ENCODE measurements at places on chromosomes 3 and 15.

DNA sequence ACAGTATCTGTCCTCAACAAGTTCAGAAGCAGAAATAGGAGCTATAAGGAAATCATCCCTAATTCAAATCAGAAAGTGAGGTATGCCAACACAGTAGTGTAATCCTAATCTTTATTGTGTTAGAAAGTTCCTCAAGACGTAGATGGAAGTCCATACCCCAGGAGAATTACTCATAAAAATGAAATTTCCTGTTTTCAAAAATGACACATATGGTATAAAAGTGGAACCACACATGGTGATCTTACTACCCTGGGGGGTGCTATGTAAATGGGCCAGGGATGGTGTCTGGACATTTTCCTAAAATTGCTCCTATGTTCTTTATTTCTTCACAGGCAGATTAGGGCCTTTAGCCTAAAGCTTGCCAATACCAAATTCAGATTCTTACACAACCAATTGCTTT, 204.1 kb downstream of the ARRDC4 start:
- DNase-seq, result no peak

GRCh38 chr15:73575636-73576247, 57.4 kb downstream of the NPTN start:
- no peak for DNase-seq

DNA sequence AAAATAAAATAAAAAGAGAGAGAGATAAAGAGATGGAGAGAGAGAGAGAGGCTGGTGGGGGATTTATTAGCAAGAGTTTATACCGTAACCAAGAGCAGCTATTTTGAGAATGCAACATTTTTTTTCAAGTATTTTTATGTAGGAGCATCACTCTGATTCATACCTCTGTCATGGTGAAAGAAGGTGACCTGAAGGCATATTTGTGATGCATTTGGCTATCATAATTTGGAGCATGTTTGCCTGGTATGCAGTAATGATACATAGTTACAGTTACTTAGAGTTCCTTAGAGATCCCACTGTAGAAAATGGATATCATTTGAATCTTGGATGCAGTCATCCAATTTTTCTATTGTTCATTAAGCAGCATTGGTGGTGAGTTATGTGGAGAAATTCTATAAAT, 1472.4 kb downstream of the SI start:
- DNase-seq, result no peak

DNA sequence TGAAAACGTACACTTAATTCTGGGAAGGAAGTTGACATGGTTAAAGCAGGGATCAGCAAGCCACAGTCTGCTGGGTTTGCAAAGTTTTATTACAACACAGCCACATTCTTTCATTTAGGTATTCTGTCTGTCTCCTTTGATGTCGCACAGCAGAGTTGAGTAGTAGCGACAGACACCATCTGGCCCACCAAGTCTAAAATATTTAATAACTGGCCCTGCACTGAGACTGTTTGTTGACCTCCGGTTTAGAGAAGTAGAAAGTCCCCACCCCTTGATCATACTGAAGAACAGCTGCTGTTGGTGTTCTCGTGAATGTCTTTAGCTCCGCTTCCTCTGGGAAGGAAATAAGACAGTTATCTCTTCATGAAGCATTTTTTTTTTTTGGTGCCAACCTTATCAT, 66.2 kb downstream of the MCTP2 start:
- no peak for DNase-seq

DNA sequence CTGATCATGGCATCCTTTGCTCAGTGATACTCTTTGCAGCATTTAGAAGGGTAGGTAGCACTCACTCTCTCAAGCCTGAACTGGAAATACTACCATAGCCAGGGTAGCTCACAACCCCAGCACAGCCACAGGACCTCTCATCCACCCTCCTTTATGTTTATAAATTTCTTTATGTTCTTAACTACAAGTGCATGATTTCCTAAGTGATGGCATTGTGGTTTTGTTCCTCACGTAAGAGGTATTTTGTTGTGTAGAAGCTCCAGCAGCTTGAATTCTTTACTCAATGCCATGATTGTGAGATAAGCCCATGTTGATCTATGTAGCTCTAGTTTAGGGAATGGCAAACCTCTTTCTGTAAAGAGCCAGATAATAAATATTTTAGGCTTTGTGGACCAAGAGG, 7.9 kb upstream of the RTP3 start:
- DNase-seq, result no peak

GRCh38 chr15:91228383-91228782, 128.3 kb downstream of the SV2B start:
- DNase-seq, result no peak

- no peak for DNase-seq
Observed at GRCh38 chr3:173641696-173642095, 244.2 kb downstream of the NLGN1 start.

DNA sequence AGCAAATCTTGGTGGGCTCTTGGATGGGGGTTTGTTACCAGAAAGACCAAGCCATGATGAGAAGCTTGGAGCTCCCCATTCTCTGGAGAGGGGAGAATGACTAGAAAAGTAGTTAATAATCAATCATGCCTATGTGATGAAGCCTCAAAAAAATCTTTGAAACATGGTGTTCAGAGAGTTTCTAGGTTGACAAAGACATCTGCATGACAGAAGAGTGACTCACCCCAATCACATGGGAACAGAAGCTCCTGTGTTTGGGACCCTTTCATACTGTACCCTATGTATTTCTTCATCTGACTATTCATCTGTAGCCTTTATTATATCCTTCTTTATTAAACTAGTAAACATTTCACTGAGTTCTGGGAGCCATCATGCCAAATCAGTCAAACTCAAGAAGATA, 87.4 kb downstream of the BCHE start:
- no peak for DNase-seq

DNA sequence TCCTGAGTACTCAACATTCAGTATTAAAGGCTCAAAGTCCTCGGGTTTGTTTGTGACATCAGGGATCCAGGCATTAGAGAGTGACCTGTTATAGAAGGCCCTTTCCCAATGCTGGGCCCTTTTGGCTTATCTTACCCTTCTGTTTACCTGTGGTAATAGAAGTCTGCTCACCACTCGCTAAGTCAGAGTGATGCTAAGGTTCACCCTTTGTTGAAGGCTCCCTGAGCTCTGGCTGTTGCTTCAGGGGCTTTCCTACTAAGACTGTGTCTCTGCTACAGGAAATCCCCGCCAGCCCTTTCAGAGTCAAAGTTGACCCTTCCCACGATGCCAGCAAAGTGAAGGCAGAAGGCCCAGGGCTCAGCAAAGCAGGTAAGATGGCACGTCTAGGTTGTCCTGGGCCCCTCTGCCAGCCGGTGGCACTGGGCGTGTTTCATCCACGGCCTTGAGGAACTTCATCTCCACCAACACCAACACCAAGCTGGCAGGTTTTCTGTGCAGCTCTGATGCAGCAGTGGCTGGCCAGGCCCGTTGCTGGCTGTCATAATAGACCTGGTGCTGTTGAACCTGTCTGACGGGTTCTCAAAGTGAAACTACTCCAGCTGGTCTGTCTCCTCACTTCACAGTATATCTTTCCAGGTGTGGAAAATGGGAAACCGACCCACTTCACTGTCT, 99.1 kb downstream of the DNASE1L3 start:
- no peak for DNase-seq

GRCh38 chr3:38224357-38224756, 41.3 kb upstream of the SLC22A13 start:
- DNase-seq, result no peak

DNA sequence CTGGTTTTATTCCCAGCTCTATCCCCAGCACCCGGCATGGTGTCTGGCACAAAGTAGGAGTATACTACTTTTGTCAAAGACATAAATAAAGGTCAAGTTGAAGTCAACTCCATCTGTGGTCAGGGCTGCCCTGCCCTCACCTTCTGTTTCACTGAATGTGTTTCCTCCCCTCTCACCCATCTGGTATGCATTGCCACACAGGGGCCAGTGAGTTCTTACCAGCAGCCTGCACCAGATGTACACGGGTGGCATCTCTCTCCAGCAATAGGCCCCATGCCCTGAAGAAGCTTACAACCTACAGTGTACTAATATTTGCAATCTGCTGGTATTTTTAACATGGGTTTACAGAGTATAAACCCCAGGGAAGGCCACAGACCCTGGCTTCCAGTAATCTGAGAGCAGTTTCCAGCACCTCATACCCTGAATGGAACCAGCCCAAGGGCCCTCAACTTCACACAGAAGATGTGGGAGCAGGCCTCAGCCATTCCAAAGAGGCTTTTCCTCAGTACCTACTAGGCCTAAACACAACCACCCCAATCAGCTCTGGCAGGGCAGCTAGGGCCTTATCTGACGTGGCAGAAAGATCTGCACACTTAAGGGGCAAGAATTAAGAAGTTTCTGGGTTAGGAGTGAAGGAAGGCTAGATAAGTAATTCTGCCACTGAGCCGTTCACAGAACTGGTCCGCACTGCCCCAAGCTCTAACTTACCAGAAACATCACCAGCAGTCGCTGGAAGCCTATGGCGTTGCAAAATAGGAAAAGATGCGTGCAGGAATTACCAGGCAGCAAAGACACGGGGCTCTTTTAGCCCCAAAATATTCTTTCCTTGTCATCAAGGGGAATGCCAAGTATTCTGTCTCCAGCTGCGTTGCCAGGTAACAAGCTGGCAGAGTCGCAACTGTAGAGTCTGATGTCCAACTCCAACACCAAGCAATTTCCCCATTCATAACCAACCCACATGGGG, 2.1 kb downstream of the IDH2 start:
- DNase-seq, result no peak

GRCh38 chr15:55977231-55977630, 16.2 kb downstream of the NEDD4 start:
- no peak for DNase-seq

GRCh38 chr15:84794162-84794547, 23.0 kb upstream of the ALPK3 start:
- no peak for DNase-seq

- DNase-seq, result no peak
Observed at GRCh38 chr15:76866008-76866407, 39.1 kb downstream of the SCAPER start.

DNA sequence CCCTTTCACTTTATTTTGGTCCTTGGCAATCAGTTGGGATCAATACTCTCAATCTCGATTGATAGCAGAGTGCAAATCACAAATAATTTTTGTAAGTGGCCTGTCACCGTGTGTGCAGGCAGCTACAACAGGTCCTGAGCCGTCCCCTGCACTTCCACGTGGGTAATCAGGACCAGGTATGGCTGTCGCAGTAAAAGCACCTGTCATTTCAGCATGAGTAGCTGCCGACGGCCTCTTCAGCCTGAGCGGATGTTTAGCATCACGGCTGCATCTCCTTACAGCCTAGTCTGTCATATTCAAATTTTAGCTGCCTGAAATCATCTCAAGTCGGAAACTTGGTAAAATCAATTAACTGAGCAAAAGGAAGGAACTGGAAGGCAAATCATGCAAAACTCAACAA, 53.0 kb upstream of the FOXP1 start:
- no peak for DNase-seq

GRCh38 chr15:91599261-91599660, 254.2 kb upstream of the SLCO3A1 start:
- DNase-seq, result no peak

GRCh38 chr15:71202712-71203111, 87.4 kb downstream of the THSD4 start:
- DNase-seq, result no peak

- no peak for DNase-seq
Observed at GRCh38 chr3:4532535-4533112, 39.5 kb downstream of the ITPR1 start.

- DNase-seq, result no peak
Observed at GRCh38 chr3:196643201-196643749, 3.8 kb downstream of the NRROS start.

Measured in activated CD4-positive, alpha-beta T cell treated with anti-CD3 and anti-CD28 coated beads for 24 hours (primary cell).